Lower lobe of right lung (tissue), 2 donors: ENCODE measurements at places on chromosomes 1 and 21. TPM values are rescaled to one million over a fixed set of nuclear protein-coding genes. Genes with fewer than 3 reads are reported as not detected.

DNA sequence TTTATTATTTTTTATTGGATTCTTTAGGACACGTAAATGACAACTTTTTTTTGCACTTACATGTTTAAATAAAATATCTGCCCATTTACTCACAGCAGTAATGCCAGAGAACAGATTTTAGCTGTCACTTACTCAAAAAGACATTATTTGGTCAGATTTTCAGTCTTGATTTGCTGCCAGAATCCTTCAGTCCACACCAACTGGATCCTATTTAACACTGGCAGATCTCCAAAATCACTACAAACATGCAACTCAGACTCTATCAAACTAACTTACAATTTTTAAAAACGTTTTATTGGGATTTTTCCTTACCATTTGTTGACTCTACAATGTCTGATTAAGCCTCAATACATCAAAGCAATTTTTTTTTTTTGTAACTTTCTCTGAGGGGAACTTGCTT is 11.1 kb downstream of the ATP6V1G3 start:
- DNase-seq = no peak

- DNase-seq = no peak
These were observed 25.5 kb downstream of the ETNK2 start for GRCh38 chr1:204126386-204126785.

The TMEM81 gene
- 4.1 TPM for total RNA-seq

DNA sequence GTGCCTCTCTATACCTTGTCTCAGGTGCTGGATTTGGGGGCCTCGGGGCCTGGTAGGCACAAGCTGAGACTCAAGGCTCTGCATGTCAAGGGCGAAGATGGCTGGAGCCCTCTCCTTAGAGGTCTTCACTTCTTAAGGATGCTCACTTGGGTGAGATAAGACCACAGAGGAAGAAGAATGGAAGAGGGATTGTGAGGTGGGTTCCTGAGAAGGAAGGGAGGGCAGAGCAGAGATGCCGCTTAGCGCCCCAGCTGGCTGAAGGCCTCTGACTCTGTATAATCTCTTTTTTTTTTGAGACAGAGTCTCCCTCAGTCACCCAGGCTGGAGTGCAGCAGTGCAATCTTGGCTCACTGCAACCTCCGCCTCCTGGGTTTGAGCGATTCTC is 32.2 kb downstream of the SOX13 start:
- no peak for DNase-seq

DNA sequence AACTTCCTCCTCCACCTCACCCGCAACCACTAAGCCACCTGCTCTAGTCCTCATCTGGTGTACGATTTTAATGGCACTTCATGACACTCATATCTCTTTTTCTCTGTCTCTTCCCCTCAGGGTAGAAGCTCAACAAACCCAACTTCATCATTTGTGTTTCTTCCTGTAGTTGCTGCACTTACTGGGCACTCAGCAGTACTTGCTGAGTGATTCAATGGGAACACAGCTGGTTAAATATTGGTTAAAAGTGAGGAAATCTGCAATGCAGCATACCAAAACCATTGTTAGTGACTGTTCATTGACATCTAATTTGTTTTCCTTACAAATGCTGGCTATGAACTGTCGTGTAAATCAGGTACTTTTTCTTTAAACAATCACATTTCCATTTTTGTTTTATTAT is 541.1 kb upstream of the PRMT6 start:
- DNase-seq = no peak
